ENCODE measurements at places on chromosomes 12 and 14.

DNA sequence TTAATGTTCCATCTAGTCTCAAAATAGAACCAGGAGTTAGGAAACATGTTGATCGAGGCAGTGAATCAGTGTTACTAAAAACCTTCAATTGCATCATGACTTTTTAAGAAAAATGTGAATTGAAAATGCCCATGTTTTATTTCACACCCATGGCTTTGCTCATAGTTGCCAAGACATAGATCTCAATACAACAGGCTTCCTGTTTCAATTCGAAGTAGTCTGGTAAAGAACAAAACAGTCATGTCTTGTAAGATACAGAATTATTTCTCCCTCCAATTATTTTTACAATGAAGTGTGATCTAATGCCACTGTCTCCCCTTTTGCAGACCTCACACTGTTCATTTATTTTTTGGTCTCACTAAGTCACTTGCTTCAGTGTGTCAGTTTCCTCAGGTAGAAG is 44.6 kb upstream of the FAR2 start:
- no peak for DNase-seq

DNA sequence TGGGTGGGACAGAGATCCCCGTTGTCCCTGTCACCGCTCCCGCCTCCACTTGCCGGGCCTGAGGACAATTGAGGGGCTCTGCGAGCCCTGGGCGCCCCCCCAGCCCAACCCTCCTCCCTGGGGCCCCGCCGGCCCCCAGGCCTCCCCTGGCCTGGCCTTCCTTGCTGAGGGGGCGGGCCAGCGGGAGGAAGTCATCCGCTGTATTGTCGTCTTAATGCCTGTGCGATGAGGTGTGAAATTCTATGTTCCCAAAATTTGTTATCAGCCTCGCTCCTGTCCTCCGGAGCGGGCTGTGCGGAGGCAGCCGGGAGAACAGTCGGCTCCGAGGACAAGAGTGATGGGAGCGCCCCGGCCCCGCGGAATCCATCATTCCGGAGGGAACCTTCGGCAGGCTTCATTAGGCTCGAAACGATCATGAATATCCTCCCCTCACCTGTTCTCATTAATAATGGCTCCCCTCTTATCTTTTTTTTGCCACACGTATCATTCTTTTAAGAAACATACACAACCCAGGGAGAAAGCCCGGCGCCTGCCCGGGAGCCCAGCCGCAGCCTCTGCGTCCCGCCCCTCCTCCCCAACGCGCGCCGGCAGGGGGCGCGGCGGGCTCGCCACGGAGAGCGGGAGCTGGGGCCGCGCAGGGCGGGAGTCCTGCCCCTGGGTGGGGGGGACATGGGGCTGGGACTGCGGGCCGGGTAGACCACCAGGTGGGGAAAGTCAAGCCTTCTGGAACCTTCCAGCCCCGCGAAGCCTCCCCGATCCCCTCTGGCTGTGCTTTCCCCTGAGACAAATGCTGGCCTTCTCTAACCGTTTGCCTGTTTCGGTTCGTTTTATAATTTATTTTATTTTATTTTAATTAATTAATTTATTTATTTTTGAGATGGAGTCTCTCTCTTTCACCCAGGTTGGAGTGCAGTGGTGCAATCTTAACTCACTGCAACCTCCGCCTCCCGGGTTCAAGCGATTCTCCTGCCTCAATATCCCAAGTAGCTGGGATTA is 17.1 kb upstream of the DLK1 start:
- DNase-seq, result no peak

DNA sequence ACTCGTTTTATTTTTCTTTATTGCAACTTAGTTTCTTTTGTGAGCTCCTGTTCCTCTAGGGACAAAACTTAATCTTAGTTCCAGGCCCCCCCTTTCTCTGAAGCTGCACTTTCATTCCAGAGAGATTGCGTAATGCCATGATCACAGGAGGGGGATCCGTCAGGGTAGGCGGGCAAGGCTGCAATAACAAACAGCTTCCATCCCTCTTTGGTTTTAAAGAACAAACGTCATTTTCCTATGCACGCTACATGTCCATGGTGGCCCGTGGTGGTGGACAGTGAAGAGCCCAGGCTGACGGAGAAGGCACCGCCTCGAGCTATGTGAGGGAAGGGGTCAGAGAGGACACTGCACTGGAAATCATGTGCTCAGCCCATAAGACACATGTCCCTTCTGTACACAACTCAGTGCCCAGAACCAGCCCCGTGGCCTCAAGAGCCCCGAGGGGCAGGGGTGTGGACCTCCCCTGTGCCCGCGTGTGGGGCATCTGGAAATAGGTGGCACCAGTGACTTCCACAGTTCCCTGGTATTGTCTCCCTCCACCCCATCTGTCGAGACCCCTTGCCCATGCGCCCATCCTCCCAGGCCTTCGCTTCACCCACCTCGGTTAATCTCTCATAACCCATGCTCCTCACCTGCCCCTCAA is 161.4 kb downstream of the ADGRD1 start:
- no peak for DNase-seq

DNA sequence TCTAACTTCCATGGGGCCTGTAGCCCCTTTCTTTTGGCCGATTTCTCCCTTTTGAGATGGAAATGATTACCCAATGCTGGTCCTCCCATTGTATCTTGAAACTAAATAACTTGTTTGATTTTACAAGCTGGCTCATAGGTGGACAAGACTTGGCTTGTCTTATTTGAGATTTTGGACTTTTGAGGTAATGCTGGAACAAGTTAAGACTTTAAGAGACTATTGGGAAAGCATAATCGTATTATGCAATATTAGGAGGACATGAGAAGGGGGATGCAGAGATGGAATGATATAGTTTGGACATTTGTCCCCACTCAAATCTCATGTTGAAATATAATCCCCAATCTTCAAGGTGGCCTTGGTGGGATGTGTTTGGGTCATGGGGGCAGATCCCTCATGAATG is 49.2 kb upstream of the LYZ start:
- no peak for DNase-seq

GRCh38 chr14:88089445-88089844 is 84.5 kb downstream of the GPR65 start:
- no peak for DNase-seq

DNA sequence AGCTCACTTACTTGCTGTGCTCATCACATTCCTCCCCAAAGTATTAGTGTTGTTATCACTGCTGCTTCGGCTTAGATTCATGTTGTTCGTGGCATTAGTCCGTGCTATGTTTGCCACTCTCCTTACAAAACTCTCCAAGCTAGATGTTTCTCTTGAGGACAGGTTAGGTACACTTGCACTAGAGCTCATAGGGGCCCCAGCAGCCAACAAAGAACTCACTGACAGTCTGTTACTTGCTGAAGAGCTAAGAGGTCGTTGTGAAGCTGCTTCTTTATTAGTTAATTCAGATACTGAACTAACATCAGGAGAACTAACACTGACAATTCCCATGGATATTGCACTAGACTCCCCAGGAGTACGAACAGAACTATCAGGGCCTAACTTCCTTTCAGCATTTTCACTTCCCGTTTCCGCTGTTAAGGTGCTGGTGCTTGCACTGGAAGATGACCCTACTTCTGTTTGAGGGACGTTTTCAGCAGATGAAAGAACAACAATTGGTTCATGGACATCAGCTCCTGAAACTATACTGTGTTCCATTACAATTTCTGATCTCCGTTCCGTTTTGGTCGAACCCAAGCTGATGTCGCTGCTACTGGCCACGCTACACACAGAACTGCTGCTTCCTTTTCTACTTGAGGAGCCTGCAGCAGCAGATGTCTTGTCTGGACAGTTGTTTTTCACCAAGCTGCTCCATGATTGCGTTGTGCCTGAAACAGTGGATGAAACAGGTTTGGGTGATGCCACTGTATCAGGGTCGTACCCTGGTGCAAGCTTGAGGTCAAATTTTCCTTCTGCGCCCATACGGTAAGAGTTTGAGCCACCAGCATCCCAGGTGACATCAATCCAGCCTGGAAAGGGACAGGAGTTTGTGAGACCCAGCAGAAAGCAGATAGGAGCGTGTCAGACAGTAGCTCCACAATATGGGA is 78.7 kb downstream of the HECTD1 start:
- no peak for DNase-seq

- DNase-seq, result peak; percentile 39
These were observed 37.5 kb upstream of the CORO1C start for GRCh38 chr12:108768591-108769500.

DNA sequence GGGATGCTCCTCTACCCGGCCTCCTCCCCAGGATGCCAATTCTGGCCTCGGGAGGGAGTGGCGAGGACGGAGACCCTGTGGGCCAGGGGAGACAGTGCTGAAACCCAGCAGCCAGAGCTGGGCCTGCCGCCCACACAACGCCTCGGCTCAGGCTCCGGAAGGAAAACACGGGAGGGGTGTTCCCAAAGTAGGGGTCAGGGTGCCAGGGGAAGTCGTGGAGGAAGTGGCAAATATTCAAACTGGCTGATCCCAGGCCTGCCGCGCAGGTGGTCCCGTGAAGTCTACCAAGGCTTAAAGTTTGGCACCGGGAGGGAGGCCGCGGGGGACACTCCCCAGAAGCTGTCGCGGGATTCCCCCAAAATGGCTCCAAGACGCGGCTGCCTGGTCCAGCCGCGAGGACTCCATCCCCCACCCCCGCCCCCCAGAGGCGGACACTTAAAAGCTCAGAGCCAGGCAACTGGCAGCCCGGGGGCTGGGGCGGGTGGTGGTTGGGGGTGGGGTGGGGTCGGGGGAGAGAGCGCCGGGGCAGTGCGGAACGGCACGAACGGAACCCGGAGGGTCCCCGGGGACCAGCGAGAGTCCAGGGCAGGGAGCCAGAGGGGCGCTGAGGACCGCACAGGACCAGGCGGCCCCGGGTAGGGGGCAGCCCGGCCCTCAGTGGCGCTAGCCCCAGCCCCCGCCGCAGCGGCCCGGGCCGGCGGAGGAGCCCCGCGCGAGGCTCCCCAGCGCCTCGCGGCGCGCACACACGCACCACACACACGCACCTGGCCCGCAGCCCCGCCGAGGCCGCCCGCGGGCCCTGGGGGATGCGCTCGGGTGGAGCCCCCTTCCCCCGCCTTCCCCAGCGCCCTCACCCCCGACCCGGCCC is 20.0 kb downstream of the BEGAIN start:
- no peak for DNase-seq

DNA sequence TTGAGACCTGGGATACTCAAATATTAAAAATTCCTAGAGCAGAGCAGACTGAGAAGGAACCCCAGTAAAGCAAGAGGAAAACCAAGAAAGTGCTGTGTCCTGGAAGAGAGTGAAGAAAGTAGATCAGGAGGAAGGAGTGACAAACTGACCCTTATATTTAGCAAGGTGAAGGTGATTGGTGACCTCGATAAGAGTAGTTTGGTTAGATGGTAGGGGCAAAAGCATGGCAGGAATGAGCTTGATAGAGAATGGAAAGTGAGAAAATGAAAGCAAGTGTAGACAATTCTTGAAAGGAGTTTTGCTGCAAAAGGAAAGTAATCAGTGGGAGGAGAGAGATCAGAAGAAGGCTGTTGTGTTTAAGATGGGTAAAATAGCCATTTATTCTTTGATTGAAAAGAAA is 51.1 kb downstream of the RASSF8 start:
- DNase-seq, result no peak

DNA sequence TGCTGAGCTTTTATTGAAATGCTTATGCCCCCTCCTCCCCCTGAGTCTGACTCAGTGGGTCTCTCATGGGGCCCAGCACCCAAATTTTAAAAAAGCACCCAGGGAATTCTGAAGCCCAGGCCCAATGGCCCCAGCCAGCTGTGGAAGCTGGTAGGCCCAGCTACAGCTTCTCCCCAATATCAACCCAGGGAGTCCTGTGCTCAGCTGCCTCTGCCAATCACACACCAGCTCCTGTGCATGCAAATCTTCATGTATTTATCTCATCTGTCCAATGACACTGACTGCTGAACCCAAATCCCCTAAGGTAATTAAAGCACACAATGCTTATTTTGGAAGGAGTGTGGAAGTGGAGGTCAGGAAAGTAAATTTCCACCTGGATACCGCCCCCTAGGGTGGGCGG is 76.3 kb downstream of the CCDC88C start:
- no peak for DNase-seq

DNA sequence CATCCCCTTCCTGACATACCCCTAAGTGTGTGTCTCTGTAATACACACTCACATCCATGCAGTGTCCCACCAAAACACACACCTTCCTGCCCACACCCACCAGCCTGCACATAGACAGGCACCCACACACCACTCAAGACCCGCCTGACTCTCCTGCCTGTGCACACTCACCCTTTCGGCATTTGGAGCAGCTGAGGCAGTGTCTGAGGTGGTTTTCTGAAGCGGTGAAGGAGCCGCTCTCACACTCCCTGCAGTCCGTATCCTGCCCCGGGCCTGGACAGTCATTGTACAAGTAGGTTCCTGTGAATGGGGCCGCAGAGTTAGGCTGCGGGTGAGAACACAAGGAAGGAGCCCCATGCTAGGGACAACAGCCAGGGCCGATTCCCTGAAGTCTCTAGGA is 8.3 kb downstream of the TNFRSF1A start:
- DNase-seq, result peak; percentile 62

- DNase-seq, result no peak
These were observed 3.9 kb downstream of the ABHD4 start for GRCh38 chr14:22601996-22602395.

GRCh38 chr12:85072826-85073225 is 36.7 kb downstream of the LRRIQ1 start:
- peak; percentile 11 for DNase-seq

GRCh38 chr14:57464008-57464730 is 29.5 kb downstream of the CCDC198 start:
- peak; percentile 90 for DNase-seq

DNA sequence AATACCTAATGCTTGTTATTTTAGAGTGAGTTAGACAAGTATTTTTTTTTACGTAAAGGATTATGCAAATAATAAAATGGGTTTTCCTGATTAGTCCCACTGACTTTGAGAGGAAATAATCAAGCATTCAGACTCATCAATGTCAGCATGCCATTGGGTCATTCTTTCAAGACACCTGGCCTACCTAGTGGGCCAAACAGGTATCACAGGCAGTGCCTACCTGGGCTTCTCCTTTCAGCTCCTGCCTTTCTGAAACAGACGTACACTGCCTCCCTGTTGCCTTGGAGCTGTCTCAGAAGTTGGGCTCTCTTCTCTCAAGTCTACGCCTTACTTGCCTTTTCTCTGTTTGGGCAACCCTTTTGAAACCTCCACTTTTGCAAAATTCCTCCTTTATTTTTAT is 545.6 kb downstream of the SNAPC1 start:
- no peak for DNase-seq

DNA sequence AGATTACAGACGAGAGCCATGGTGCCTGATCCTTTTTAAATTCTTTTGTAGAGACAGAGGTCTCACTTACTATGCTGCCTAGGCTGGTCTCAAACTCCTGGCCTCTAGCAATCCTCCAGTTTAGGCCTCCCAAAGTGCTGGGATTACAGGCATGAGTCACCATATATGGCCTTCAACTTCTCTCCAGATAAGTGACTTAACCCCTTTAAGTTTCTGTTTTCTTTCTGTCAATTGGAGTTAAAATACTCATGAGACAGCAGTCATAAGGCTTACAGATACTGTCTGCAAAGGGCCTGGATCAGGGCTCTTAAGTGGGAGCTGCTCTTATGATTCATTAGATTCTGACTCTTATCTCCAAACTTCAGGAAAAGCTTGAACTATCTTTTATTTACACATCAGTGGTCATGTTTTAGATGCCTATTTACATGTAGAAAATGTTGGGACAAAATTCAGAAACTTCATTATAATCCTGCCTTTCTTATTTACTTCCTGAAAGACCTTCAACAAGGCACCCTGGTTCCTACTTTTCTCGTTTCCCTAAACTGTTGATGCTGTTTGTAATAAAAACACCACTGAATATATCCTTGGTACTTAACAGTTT is 271.5 kb upstream of the TBX3 start:
- DNase-seq, result no peak

All from kidney tubule cell (primary cell).